Activated CD4-positive, alpha-beta T cell treated with anti-CD3 and anti-CD28 coated beads, Interleukin-2, amount 10 ng/mL, durations not matched to agents 7 days and 5 days (primary cell): ENCODE measurements at places on chromosomes 1 and 21.
A peak's percentile ranks its signal among the peaks of the same experiment; 100 is the strongest.

GRCh38 chr1:190949939-190950338 is 472.3 kb upstream of the BRINP3 start:
- no peak for DNase-seq

DNA sequence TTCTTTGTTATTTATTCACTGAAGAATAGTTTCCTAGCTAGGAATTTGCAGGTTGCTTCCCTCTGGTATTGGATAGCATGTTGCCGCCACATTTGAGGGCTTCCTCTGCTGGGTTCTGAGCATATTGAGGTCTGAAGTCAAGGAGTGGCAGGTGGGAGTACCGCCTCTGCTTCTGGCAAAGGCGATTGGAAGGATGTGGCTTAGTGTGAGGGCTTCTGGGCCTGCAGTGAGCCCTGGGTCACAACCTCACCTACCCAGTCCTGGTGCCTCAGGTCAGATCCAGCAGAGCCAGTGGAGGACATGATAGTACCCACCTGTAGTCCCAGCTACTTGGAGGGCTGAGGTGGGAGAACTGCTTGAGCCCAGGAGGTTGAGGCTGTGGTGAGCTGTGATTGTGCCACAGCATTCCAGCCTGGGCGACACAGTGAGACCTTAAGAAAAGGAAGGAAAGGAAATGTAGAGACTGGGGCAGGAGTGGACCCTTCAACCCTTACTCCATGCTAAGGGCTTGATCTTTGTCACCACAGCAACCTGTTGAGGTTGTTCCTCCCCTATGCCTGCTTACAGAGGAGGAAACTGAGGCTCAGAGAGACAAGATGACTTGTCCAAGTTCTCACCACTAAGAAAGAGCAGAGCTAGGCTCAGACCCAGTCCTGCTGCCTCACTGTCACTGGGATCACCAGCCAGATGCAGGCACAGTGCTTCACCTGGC is 22.8 kb downstream of the A3GALT2 start:
- DNase-seq = no peak

DNA sequence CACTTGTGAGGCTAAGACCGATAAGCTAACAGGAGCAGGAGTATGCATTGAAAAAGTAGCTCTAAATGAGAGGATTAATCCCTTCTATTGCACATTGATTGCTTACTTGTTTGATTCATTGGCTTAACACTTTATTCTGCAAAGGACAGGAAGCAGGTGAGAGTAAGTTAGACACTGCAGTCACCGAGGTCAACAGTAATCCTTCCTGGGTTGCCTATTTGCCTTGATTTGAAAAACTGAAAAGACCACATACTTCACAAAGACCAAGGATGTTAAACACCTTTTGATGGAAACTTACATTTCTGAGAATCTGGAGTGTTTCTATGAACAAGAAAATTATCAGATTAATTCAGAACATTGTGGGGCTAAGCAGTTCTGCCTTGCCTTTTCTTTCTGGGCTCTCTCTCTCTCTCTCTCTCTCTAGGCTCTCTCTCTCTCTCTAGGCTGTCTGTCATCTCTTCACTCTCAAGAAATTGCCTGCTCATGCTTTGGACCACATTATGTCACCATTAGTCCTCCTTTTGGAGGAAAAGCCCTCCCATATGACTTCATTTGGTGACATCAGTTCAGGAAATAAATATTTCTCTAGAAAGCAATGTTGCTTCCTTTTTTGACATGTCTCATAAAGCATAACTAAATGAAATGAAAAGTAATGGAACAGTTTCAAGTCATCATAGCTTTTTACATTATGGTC is 103.8 kb downstream of the TNFSF18 start:
- no peak for DNase-seq

- no peak for DNase-seq
These were observed 108.8 kb upstream of the WARS2 start for GRCh38 chr1:119249283-119249682.

DNA sequence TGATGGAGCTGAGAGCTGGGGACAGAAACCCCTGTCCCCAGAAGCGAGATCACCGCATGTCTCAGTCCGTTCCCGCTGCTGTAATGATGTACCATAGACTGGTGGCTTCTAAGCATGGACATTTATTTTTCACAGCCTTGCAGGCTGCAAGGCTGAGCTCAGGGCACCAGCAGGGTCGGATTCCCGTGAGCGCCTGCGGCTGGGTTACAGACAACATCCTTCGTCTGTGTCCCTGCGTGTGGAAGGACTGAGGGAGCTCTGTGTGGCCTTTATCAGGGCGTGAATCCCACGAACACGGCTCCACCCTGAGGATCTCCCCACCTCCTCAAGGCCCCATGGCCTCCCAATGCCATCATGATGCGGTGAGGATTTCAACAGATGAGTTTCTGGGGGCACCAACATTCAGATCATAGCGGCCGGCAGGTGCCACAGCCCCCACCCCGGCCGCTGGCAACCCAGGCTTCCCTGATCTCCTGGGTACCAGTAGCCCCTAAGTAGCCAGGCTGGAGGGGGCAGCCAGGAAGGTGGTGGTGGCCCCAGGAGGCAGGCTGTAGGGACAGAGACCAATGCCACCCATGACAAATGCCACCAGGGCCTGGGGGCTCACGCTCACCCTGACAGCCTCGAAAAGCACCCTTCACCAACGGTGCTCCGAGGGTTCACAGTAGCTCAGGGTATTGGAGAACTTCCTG is 104.4 kb downstream of the CRYAA start:
- no peak for DNase-seq

- DNase-seq = no peak
These were observed 341.5 kb upstream of the ZP4 start for GRCh38 chr1:238232084-238232710.

- DNase-seq = peak; percentile 73
These were observed 21.7 kb downstream of the TMEM53 start for GRCh38 chr1:44652445-44653106.

GRCh38 chr1:87146538-87146937 is 182.1 kb upstream of the LMO4 start:
- DNase-seq = no peak

DNA sequence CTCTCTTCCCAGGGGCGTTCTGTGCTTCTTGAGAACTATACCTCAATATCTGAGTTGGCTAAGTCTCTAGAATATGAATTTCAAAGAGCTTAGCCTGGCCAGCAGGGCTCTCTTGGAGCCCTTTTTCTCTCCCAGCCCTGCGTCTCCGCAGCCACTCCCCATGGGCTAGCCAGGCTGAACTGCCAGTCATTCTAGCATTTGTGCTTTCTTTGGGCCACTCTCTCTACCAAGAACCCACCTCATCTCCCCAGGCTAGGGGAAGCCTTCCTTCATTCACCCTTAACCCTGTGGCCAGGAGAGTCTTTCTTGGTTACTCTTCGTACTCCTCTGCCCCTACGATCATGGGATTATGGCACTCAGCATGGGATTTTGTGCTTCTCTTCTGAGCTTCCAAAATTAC is 18.2 kb downstream of the ABCG1 start:
- no peak for DNase-seq

DNA sequence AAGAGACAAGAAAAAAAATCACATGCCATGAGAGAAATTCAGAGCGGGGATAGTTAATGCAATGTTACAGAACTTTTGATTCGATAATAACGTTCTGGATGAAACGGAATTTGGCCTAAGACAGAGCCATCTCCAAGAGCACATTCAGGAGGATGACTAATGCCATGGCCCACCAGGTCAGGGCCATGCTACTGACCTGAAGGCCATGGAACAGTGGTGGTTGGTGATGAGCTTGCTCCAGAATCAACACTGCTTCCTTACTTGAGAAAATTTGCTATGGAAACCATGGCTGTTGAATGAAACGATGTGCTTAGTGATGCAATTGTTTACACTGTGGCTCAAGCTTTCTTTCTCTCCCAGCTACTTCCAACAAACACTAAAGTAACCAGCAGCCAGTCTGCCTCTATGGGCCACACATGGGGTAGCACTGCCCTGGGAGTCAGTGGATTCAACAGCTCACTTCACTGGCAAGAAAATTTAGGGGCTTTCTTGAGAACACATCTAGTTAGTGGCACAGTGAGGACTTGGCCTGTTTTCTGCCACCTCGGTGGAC is 299.1 kb downstream of the PCP4 start:
- no peak for DNase-seq

- DNase-seq = no peak
These were observed 25.8 kb upstream of the RCC2 start for GRCh38 chr1:17465228-17465627.

GRCh38 chr1:244436336-244437085 is 15.2 kb downstream of the ADSS2 start:
- no peak for DNase-seq

DNA sequence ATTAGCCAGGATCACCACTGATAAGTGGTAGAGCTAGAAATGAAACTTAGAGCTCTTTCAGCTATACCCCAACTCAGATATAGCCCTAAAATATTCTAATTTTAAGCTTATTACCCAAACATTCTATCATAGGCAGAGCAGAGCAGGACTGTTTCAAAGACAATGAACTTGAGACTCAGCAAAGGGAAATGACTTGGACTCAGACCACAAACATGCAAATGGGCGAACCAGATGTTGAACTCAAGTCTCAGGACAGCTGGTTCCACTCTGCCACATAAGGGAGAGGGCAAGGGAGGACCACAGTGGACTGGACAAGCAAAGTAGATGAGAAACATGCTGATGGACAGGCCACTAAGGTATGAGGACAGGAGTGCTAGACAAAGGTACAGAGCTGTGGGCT is 315.3 kb downstream of the OMA1 start:
- no peak for DNase-seq

DNA sequence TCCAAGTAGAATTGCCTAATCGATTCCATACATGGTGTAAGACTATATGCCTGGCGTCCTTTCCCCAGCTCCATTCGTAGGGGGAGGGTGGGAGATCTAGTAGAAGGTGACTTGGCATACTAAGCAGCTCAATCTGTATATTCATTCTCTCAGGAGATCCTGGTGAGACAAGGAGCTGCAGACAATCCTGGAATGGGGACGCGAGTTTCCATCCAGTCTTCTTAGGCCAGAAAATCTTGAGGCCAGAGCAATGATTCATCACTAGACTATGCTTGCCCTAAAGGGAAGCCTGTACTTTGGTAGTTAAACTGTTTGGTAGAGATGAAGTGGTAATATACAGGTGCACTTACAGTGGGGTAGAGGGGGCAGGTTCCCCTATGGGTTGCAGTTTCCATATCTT is 468.7 kb downstream of the ADGRL2 start:
- DNase-seq = no peak

GRCh38 chr1:87805666-87806378 is 477.1 kb downstream of the LMO4 start:
- DNase-seq = no peak

DNA sequence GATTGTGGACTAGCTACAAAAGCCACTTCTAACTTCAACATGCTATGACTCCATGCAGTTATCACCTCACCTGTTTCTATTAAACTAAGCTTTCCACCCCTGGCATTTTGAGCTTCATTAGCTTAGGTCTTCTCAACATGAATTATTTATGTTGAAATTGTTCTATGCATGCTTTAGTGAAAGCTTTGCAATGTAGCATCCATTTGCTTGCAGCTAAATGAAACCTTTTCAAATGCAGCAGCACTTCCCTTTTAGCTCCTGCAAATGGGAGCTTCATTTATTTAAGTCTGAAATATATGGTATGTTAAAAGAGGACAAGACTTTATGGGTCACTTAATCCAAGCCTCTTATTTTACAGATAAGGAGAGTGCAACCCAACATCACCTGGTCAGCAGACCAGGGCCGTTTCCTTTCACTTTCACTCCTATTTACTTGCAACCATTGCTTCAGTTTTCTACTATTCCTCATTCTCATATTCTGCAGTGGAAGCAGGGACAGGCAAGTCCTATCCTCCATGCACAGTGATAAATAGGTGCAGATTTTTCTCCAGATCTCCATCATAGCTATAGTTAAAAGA is 56.4 kb upstream of the SAMSN1 start:
- no peak for DNase-seq

DNA sequence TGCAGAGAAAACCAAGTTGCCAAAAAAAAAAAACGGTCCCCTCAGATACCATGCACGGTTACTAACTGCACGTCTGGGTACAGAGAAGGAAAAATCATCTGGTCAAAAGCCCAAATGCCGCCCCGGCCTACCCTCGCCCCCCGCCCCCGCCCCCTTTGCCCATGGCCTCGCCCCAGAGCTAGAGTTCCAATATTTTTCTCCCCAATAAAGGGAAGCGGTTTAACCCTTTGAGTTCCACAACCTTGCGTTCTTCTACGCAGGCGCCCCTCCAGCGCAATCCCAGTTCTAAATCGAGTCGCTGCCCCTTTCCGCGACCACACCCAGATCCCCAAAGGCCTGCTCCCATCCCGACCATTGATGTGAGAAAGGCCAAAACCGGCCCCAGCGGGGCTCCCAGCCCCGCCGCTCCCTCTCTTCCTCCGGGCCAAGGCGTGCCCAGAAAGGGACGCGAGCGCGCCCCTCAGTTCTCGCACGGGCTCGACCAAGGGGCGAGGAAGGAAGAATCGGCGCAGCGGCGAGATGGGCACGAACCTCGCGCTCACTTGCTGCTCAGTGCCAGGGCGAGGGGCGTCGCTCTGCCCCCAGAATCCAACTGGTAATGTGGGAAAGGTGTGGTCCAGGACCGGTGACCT is 797 bp downstream of the WDR47 start:
- peak; percentile 43 for DNase-seq

- no peak for DNase-seq
These were observed 43.1 kb downstream of the OPTC start for GRCh38 chr1:203536980-203537455.

- DNase-seq = no peak
These were observed 32.3 kb downstream of the CCDC185 start for GRCh38 chr1:223425550-223425949.

DNA sequence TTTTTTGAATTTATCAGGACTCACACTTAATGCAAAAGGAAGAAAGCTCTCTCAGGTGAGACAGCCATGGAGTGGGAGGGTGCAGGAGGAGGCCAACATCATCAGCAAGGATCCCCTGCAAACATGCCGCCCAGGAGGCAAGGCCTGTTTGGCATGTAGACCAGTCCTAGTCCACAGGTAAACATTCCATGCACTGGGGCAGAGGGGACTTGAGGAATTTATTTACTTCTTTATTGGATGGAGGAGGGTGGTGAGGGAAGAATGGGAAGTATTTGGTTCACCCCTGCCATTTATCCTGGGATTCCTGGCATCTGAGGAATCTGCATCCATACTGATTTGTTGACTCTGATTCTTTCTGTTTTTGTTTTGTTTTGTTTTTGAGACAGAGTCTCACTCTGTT is 1.5 kb upstream of the UQCRHL start:
- DNase-seq = no peak
